ENCODE measurements at places on chromosomes 1 and 21.

DNA sequence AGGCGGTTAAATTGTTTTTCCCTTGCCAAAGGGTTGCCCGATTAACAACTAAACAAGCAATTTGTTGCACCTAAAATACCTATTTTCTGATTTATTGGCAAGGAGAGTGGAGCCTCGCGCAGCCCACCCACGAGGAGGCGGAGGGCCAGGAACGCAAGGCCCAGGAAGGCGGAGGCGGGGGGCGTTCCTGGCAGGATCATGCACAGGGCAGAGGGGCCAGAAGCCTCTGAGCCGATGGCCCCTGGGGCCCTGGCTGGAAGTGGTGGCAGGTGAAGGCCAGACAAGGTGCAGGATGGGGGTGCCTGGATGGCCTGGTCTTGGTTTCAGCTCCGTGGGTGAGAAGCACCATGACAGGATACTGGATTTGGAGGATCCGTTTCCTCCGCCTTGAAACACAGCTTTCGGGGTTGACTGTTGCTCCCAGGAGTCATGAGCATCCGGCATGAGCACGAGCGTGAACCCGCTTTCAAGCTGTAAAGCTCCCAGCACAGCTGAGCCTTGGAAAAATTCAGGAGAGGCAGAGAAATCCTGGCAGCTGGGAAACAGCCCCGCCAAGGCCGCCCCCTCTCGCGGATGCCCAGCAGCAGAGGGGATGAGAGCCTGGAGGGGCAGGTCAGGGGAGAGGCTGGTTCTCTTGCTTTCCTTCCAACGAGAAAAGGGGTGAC is 35.0 kb downstream of the AJAP1 start:
- no peak for DNase-seq

DNA sequence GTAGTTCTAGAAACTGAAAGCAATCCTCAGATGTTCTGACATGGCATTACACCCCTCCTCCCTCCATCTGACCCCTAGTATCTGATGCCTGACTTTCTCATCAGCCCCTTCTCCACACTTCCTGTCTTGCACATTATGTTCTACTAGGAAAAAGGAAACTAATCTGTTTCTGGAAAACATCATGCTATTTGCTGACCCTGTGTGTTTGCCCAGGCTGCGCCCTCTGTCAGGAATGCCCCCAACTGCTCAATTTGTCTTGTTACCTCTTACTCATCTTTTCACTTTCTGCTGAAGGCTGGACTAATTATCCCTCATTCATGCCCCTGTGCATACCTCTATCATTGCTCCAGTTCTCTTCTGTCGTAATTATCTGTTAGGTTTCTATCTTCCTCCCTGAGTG is 37.5 kb upstream of the DAB1 start:
- DNase-seq: no peak

GRCh38 chr1:59845091-59845490 is 30.3 kb downstream of the HOOK1 start:
- no peak for DNase-seq

DNA sequence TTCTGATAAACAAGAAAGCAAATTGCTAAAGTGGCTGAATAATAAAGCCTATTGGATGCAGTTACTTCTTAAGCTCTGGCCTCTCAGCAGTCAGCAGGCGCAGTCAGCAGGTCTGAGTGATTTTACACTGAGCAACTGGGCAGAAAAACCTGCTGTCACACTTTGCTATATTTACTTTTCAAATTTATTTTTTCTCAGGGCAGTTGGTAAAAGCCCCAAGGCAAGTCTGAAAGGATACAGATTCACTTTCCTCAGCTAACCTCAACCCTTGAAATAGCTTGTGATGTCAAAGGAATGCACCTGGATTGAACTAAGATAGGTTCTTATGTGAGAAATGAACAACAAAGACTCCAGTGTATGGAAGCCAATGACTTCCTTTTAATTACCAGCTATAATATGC is 34.0 kb downstream of the ATP5PF start:
- no peak for DNase-seq

DNA sequence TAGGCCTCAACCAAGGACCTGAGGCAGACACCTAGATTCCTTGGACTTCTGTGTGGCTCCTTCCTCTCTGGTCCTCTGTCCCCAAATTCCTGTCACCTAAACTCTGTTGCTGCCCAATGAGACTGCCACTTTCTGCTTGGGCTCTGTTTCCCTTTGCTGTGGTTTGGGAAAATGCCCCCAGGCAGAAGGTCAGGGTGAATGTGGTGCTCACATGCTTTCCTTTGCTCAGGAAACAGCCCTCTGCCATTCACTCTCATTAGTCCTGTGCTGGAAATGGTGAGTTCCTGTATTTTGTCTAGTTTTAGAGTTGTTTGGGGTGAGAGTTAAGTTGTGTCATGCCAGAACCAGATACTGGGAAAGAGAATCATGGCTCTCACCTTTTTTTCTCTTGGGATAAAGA is 22.7 kb upstream of the SHE start:
- DNase-seq: no peak

- no peak for DNase-seq
These were observed 2.0 kb downstream of the MTX1 start for GRCh38 chr1:155210314-155211104.

DNA sequence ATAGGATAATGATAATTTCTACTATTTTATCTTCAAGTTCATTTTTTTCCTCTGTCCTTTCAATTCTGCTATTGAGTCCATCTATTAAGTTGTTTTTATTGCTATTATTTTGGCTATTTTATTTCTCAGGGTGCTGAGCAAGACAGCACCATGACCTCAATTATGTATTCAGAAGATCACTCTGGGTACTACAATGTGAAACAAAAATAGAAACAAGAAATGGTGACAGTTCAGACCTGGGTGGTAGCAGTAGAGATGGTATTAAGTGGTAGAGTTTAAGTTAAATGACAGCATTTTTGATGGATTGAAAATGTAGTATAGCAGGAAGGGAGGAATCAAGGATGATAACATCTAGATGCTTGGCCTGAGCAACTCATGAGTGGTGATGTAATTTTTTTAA is 655.3 kb upstream of the PLXNA2 start:
- DNase-seq: no peak

DNA sequence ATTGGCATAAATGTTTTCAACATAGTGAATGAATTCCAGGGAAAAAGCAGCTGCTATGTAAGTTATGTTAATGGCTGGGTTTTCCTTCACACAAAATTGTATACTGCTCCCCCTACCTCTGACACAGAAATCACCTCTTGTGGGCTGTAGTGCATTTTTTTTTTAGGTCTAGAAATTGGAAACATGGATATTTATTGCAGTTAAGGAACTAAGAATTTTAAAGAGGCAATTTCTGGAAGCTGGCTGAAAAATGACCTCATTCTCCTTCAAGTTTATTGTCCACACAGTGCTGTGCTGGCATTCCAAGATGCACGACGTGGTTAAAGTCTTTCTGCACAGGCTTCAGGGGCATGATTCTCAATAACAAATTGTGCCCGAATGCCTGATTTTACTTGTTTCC is 1424.2 kb downstream of the MRPL39 start:
- DNase-seq: no peak

DNA sequence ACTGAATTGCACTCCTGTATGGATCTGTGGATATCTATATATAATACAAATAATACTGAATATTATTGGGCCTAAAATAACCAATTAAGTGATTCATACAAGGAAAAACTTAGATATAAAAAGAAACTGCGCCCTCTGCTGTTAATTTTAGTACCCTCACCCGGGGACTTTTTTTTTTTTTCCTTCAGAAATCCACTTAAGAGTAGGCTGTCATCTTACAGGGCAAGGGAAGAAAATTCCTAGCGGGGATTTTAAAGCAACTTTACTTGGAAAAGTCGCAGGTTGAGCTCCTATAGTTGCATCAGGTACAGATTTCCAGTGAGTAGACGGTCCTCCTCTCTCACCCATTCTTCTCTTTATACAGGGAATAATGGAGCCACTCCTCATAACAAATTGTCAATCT is 1.3 kb downstream of the NTNG1 start:
- no peak for DNase-seq

- no peak for DNase-seq
These were observed 126.5 kb downstream of the ADSS2 start for GRCh38 chr1:244325056-244325758.

Measured in activated CD8-positive, alpha-beta memory T cell treated with anti-CD3 and anti-CD28 coated beads for 1 hour (primary cell).